Hematopoietic multipotent progenitor cell treated with erythropoietin and hydrocortisone succinate and interleukin-3 and kit ligand, for 6 days (in vitro differentiated cells): ENCODE measurements at places on chromosomes 13 and 19.

- DNase-seq: no peak
These were observed 19.1 kb upstream of the TEX101 start for GRCh38 chr19:43395561-43395960.

GRCh38 chr13:41386211-41386610, 71.1 kb upstream of the RGCC start:
- no peak for DNase-seq

DNA sequence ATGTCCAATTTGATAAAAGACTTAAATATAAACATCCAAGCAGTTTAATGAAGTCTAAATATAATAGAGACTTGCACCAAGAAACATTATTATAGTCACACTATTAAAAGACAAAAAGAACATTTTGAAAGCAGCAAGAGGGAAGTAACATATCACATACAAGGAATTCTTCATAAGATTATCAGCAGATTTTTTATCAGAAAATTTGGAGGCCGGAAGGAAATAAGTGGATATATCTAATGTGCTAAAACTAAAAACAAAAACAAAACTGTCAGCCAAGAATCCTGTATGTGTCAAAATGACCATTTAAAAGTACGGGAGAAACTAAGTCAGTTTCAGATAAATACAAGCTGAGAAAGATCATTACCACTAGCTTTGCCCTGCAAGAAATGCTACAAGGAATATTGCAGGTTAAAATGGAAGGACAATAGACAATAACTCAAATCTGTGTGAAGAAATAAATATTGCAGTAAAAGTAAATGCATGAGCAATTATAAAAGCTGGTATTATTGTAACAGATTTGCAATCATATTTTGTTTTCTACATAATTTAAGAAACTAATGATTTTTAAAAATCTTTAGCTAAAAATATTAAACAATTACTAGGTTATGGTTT, 1665.9 kb upstream of the PCDH20 start:
- no peak for DNase-seq

DNA sequence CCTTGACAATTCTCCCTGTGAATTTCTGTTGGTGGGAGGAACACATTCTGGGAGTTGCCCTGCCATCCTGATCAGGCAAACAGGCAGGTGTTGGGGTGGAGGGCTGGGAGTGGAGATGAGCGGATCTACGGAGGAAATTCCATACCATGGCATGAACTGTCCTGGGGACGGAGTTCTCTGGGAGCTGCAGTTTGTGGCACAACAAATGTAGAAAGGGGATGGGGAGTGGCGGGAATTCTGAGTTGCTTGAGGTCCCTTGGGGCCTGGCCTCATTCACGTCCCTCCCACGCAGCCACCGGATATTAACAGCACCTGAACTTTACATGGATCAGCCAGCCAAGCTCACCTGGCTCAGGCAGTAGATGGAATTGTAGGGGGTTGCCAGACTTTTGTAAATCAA, 70.0 kb downstream of the CHST8 start:
- DNase-seq: no peak

- DNase-seq: no peak
These were observed 72.1 kb upstream of the MYCBP2 start for GRCh38 chr13:77398825-77399620.

DNA sequence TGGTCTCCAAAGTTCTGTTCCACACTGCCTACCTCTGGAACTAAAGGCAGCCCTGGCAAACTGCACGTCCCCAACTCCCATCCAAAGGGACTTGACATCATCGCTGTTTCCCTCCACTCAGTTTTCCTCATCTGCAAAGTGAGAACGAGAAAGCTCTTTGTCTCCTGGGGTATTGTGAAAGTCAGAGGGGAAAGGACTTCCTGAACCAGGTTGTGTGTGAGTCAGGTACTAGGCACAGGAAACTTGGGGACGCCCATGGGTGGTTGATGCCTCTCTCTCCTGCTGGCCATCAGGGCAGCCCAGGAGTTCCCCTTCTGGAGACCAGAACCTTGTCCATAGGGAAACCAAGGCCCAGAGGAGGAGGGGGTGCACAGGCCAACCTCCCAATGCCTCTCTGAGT, 4.7 kb downstream of the CRLF1 start:
- no peak for DNase-seq

- no peak for DNase-seq
These were observed 61.2 kb downstream of the RFC3 start for GRCh38 chr13:33879118-33879517.

- no peak for DNase-seq
These were observed 1342.5 kb upstream of the SLC10A2 start for GRCh38 chr13:104408733-104409132.

DNA sequence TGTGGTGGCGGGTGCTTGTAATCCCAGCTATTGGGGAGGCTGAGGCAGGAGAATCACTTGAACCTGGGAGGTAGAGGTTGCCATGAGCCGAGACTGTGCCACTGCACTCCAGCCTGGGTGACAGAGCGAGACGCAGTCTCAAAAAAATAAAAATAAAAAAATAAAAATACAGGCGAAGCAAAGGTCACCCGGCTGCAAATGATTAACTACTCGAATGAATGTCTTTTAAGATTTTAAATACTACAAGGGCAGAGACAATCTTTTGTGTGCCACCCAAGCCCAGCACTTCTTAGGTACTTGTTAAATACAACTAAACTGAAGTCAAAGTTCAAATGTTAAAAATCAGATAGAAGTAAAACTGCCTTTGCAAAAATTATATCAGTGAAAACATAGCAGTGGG, 6.7 kb downstream of the LNX2 start:
- DNase-seq: no peak

DNA sequence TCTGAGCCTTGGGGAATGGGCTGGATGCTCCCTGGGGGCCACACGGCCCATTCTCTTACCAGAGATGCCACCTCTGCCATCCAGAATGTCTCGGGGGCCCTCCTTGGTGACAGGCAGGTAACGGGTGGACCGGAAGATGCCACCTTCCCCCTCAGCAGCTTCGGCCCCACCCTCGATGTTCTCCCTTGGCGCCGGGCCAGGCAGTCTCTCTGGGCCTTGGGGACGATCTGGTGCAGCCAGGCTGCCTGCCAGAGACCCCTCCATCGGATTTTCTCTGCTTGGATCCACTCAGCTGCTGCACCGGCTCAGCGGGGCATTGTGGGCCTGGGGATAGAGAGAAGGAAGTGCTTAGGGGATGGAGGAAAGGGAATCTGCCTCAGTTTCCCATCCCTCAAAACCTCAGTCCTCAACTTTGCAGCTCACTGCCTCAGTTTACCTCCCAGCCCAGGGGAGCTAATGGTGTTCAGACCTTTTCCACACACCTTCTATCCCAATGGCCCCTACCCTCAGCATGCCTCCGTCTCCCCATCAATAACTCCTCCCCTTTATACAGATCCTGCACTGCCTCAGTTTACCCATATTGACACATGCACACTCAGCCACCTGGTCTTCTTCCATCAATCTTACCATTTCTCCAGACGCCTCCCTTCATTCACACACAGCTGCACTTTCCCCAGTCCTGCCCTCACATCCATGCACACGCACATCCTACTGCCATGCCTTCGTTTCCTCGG, 1.5 kb downstream of the WIZ start:
- peak; percentile 30 for DNase-seq

DNA sequence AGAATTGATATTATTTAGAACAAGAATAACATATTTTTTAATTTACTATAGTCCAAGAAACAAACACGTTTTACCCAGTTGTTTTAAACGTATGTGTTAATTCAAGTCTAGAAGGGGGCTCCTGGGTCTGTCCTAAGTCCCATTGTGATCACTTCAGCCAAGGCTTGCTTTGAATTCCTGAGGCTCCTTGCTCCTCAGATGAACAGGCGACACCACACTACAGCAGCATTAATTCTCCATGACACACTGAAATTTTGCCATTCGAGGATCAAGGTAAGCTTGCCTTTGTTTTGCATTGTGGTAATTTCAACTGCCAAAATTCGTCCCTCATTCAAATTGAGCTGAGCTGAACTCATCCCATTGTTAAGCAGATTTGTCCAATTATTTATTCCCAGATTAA, 1442.6 kb downstream of the SLITRK5 start:
- DNase-seq: no peak

DNA sequence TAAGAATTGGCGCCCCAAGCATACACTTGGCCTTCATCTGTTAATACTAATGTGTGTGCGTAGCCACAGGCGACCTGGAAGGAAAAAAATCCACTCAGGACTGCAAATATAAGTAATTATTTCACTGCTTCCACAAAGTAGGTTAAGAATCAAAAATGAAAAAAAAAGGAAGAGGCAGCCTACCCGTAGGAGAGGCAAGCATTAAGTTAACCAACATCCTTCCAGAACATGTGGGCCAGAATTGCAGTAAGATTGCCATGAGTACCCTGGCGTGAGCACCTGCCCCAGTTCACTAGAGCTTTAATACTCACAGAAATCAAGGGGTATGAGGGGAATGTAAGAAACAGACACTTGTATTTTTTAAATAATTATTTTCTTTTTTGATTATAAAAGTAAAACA, 22.2 kb downstream of the RCBTB2 start:
- no peak for DNase-seq

- DNase-seq: no peak
These were observed 1242.2 kb upstream of the MIR17HG start for GRCh38 chr13:90105276-90105675.

GRCh38 chr13:40362502-40362901, 303.9 kb downstream of the FOXO1 start:
- no peak for DNase-seq

GRCh38 chr19:3114018-3114726, 20.0 kb downstream of the GNA11 start:
- DNase-seq: no peak

DNA sequence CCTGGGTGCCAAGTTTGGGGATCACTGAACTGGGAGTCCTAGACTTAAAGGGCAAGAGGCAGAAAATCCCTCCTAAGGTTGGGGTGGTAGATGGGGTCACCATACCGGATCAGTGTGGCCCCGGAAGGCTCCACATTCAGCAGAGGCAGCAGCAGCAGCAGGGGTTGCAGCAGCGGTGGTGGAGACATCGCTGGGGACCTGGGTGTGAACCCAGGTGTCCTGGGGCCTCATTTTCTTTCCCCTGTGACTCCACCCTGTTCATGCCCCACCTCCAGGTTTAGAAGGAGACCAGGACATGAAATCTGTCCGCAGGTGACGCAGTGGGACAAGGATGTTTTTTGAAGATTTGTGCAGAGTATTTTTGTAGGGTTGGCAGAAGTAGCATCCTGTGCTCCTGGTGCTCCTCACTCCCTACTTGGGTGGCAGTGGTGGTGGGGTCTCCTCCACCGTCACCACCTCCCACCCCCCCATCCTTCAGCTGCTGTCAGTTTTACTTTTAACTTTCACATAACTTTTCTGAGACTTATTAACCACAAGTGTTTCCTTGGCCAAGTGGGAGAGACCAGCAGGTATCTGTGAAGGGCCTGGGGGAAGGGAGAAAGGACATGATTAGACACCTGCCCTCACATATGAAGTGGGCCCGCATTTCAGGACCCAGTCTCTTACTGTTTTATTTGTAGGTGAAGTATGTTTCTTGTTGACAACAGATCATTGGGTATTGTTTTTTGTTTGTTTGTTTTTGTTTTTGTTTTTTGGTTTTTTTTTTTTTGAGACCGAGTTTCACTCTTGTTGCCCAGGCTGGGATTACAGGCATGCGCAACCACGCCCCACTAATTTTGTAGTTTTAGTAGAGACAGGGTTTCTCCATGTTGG, at the start of gene NAPSA:
TSS of gene NAPSA (minus strand) at position 206 of the 873 bp plus-strand sequence. CDS start at position 188, 18 bp downstream.
- no peak for DNase-seq

DNA sequence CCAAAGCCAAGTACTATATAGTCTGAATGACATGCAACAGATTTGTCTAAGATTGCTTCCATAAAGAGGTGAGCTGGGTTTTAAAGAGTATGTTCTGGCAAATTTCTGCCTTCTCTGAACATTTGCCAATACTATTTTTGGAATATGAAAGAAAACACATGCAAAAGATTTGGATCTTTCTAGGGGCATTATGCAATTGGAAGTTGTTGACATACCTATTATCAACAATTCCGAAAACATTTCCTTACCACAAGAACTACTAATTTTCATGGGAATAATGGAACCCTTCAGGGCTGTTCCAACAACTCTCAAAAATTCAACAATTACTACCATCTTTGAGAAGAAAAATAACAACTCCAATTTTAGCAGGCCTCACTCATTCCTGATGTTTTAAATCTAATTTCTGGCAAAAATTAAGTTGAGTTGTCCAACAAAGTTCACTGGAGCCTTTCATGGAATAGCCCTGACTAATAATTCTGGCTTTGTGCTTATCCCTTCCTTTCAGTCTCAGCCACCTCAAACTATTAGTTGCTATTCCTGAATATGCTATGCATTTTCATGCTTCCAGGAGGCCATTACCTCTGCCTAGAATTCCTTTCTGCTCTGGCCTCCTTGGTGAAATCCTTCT, 250.0 kb downstream of the RGCC start:
- DNase-seq: no peak

DNA sequence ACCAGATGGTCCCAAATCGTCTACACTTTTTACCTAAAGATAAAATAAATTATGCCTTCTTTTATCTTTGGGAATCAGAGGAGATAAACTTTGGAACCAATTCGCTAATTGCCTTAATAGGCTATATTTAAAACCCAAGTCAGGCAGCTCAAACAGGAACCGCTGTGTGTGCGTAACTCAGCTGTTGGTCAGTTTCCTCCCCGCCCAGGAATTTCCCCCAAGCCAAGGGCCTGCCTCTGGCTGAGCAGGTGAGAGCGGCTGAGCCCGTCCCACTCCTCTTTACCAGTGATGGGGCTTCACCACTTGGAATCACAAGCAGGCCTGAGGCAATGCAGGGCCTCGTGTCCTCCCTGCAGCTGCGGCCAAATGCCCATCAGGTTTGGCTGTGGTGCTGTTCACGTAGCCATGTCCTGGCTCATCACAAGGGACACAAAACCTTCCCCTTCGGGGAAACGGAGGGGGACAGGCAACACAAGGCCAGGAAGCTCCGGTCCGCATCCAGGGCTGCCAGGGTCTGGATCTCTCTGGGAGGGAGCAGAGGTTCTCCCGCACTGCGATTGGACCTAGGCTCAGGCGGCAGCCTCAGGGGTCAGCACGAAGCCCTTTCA, 503 bp upstream of the SLC7A9 start:
- no peak for DNase-seq

DNA sequence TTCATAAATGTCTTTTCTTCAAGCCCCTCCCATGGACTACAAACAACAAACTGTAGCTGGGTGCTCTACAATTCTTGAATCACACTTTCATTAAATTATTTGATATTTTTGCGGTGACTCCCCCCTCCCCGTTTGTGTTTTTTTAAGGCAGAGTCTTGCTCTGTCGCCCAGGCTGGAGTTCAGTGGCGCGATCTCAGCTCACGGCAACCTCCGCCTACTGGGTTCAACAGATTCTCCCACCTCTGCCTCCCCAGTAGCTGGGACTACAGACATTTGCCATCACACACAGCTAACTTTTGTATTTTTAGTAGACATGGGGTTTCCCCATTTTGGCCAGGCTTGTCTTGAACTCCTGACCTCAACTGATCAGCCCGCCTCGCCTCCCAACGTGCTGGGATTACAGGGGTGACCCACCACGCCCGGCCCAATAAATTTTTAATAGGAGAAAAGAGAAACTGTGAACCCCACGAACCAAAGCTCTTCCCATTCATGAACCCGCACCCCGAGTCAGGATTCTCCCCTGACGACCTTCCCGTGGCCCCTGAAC, 703 bp downstream of the ZNF506 start:
- DNase-seq: no peak

- no peak for DNase-seq
These were observed 4.8 kb upstream of the ZNF253 start for GRCh38 chr19:19860756-19861390.

- no peak for DNase-seq
These were observed 157.9 kb upstream of the FREM2 start for GRCh38 chr13:38528986-38529385.
